ENCODE measurements at places on chromosomes 11 and 22.

DNA sequence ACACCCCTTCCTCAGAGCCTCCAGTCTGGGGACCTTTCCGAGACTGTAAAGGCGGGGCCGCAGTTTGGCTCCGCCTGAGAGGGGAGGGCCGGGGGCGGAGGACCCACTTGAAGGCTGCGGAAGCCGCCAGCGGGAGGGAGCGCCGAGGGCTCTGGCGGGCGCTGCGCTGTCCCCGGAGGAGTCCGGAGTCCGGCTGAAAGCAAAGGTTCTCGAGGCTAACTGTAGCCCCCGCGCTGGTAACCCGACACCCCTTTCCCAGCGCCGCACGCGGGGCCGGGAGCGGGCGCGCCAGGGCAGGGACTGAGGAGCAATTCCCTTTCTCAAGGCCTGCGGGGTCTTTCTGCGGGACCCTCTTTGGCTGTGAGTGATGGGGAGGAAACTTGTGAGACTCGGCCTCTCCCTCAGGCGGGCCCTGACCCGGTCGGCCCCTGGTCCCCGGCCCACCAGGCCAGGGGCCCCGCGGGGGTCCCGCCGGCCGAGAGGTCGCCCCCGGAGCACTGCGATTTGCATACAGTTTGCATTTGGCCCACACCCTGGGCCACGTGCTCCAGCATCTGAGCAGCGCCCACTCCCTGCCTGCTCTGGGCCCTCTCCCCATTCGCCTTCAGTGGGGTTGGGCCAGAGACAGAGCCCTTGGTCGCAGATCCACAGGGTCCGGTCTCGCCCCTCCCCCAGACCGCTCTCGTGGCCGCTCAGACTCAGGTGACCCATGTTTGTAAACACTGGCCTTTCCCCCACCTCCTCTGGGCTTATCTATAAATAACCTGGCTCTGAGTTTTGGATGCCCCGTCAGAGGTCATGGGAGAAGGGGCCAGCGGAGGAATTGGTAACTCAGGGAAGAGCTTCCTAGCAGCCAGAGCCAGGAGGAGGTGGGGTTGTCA lies 519 bp upstream of the ART5 start:
- H3K4me3 ChIP-seq, result peak overlapping the region; percentile 81
- H3K27ac ChIP-seq, result peak overlapping the region; percentile 99
- H3K36me3 ChIP-seq, result no peaks in the 10 kb centered on the region
- H3K4me1 ChIP-seq, result peaks cover 47% of the 10 kb centered on the region
- DNase-seq, result peak; percentile 96
- H3K27me3 ChIP-seq, result no peaks in the 10 kb centered on the region

DNA sequence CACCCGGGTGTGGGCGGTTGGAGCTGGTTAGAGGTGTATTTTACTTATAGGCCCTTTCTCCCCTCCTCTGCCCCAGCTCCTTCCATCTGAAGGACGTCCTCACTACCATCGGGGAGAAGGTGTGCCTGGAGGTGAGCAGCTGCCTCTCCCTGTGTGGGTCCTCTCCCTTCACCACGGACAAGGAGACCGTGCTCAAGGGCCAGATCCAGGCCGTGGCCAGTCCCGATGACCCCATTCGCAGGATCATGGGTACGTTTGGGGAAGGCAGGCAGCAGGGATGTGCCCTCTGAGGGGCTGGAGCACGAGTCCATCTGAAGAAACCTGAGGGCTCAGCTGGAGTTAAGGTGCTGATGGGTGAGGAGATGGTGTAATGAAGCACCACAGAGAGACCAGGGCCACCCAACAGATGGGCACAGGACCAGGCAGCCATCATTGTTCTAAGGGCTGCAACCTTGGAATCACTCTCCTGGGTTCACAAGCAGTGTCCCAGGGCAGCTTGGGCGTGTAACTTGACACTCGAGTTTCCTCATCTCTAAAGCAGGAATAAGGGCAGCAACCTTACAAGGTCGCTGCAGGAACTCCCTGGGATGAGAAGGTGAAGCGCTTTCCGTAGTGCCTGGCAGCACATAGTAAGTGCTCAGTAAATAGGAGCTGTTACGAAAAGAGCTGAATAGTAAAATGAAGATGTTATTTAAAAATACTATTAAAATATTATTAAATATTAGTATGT lies 29.4 kb downstream of the TCP11L1 start:
- no peak overlapping the region for H3K4me3 ChIP-seq
- no peaks in the 10 kb centered on the region for H3K27me3 ChIP-seq
- H3K36me3 ChIP-seq, result no peaks in the 10 kb centered on the region

DNA sequence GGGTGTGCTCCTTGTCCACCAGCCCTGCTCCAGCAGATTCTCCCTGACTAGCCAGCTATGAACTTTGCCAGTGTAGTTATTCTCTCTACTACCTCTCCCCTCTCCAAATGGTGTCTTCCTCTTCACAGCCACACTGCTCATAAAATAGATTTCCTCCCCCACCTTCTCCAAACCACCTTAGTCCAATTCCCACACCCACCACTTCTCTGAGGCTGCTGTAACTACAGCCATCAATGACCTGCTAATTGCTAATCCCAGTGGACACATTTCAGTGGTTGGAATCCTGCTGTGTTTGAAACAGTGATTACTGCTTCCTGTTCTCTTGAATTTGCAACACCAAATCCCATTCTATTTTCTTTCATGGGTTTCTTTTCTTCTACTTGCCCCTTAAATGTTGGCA lies 23.4 kb downstream of the SYT9 start:
- DNase-seq, result no peak
- H3K27ac ChIP-seq, result no peak overlapping the region
- H3K27me3 ChIP-seq, result no peaks in the 10 kb centered on the region
- H3K4me3 ChIP-seq, result no peak overlapping the region
- H3K4me1 ChIP-seq, result no peaks in the 10 kb centered on the region

- no peaks in the 10 kb centered on the region for H3K4me1 ChIP-seq
- H3K27ac ChIP-seq, result no peak overlapping the region
- no peaks in the 10 kb centered on the region for H3K27me3 ChIP-seq
- H3K4me3 ChIP-seq, result no peak overlapping the region
- no peak for DNase-seq
These were observed 87.1 kb upstream of the RAG2 start for GRCh38 chr11:36684840-36685801.

GRCh38 chr11:109378034-109378433 lies 44.0 kb upstream of the C11orf87 start:
- no peaks in the 10 kb centered on the region for H3K4me1 ChIP-seq
- no peaks in the 10 kb centered on the region for H3K27me3 ChIP-seq
- H3K4me3 ChIP-seq, result no peak overlapping the region

DNA sequence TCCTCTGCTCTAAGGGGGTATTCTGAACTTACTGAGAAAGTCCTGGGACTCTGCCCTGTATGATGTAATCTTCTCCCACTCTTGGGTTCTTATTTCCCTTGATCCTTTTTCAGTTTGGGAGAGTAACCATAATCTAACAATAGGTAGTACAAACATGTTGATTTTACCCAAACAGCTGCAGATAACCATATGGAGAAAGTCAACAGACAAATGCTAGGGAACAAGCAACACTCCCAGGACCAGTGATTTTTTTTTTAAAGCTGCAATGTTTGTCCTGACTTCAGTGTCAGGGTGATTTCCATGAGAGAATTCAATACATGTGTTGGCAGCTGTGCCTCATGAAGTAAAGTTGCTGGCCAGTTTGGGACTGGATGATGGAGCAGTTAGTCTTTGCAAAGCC lies 156.5 kb downstream of the FCHSD2 start:
- no peak for DNase-seq
- no peak overlapping the region for H3K27ac ChIP-seq
- H3K36me3 ChIP-seq, result peaks cover 7% of the 10 kb centered on the region
- H3K4me1 ChIP-seq, result peaks cover 17% of the 10 kb centered on the region
- no peak overlapping the region for H3K4me3 ChIP-seq

GRCh38 chr22:27075028-27075678 lies 417.8 kb downstream of the MIAT start:
- no peaks in the 10 kb centered on the region for H3K36me3 ChIP-seq
- no peak overlapping the region for H3K4me3 ChIP-seq
- H3K4me1 ChIP-seq, result no peaks in the 10 kb centered on the region
- peaks cover 55% of the 10 kb centered on the region for H3K27me3 ChIP-seq
- no peak overlapping the region for H3K27ac ChIP-seq

DNA sequence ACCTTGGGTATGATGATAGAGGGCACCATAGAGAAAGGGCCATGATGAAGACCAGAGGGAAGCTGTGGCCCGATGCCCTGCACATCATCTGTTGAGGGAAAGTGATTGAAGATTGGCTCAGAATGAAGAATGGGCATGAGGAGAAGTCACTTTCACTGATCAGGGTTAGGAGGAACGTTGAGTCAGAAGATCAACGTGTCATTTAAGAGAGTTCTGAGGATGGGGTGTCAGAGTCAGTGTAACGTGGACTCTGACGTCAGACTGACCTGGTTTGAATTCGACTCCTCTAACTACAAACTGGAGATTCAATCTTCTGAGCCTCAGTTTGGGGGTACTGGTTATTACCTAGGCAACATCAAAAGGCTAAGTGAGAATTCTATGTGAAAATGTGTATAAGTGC lies 352.6 kb downstream of the DDX10 start:
- H3K36me3 ChIP-seq, result no peaks in the 10 kb centered on the region
- no peak overlapping the region for H3K4me3 ChIP-seq
- no peak overlapping the region for H3K27ac ChIP-seq

DNA sequence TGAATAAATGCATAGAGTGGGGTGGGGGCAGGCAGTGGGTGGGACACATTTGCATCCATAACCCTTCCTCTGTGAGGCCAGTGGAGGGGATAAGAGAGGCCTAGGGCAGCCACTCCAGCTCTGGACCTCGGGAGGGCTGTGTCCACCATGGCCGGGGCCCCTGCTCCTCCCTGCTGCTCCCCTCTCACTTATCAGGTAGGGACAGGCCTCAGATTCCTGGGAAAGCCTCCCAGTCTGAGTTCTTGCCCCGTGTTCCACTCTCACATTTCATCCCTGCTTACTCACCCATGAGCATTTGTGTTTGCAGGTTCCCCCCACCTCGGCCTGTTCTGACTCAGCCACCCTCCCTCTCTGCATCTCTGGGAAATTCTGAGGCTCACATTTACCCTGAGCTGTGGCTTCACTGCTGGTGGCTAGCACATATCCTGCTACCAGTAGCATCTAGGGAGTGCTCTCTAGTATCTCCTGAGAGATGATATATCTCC lies 128.7 kb upstream of the TOP3B start:
- no peak for DNase-seq
- H3K36me3 ChIP-seq, result no peaks in the 10 kb centered on the region
- no peaks in the 10 kb centered on the region for H3K4me1 ChIP-seq

- no peaks in the 10 kb centered on the region for H3K27me3 ChIP-seq
- no peaks in the 10 kb centered on the region for H3K4me1 ChIP-seq
- H3K36me3 ChIP-seq, result no peaks in the 10 kb centered on the region
- no peak overlapping the region for H3K4me3 ChIP-seq
- DNase-seq, result no peak
These were observed 120.2 kb upstream of the TBCEL start for GRCh38 chr11:120903686-120904085.

GRCh38 chr11:13038366-13038765 lies 29.2 kb downstream of the RASSF10 start:
- H3K4me3 ChIP-seq, result no peak overlapping the region
- H3K4me1 ChIP-seq, result no peaks in the 10 kb centered on the region
- H3K27ac ChIP-seq, result no peak overlapping the region
- no peaks in the 10 kb centered on the region for H3K27me3 ChIP-seq
- no peak for DNase-seq

- DNase-seq, result no peak
- no peaks in the 10 kb centered on the region for H3K27me3 ChIP-seq
- no peaks in the 10 kb centered on the region for H3K4me1 ChIP-seq
- no peaks in the 10 kb centered on the region for H3K36me3 ChIP-seq
These were observed 321.0 kb downstream of the TBC1D22A start for GRCh38 chr22:47083379-47083986.

GRCh38 chr11:92383430-92383829 lies 158.8 kb downstream of the FAT3 start:
- H3K36me3 ChIP-seq, result no peaks in the 10 kb centered on the region
- H3K27ac ChIP-seq, result no peak overlapping the region
- DNase-seq, result no peak
- H3K27me3 ChIP-seq, result no peaks in the 10 kb centered on the region
- H3K4me3 ChIP-seq, result no peak overlapping the region

DNA sequence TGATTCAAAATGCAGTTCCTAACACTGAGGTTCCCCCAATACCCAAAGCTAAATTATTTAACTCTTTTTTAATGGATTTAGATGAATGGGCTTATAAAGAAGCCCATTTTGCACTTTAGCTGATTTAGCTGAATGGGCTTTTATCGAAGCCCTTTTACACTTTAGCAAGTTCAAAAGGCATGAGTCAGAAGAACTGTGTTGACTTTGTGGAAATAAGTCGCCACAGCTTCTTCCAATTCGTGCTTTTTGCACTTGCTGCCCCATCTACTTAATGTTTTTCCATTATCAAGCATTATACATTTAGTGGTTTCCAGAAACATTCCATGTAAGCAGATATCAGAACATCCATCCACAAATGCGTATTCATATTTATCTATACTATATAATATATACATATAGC lies 20.5 kb upstream of the GRIA4 start:
- H3K4me1 ChIP-seq, result no peaks in the 10 kb centered on the region
- no peak for DNase-seq
- H3K27ac ChIP-seq, result no peak overlapping the region
- H3K4me3 ChIP-seq, result no peak overlapping the region

- H3K4me1 ChIP-seq, result no peaks in the 10 kb centered on the region
- no peak overlapping the region for H3K27ac ChIP-seq
- DNase-seq, result no peak
- no peak overlapping the region for H3K4me3 ChIP-seq
- H3K36me3 ChIP-seq, result peaks cover 60% of the 10 kb centered on the region
- H3K27me3 ChIP-seq, result no peaks in the 10 kb centered on the region
These were observed 12.0 kb downstream of the PRMT3 start for GRCh38 chr11:20399498-20399897.

DNA sequence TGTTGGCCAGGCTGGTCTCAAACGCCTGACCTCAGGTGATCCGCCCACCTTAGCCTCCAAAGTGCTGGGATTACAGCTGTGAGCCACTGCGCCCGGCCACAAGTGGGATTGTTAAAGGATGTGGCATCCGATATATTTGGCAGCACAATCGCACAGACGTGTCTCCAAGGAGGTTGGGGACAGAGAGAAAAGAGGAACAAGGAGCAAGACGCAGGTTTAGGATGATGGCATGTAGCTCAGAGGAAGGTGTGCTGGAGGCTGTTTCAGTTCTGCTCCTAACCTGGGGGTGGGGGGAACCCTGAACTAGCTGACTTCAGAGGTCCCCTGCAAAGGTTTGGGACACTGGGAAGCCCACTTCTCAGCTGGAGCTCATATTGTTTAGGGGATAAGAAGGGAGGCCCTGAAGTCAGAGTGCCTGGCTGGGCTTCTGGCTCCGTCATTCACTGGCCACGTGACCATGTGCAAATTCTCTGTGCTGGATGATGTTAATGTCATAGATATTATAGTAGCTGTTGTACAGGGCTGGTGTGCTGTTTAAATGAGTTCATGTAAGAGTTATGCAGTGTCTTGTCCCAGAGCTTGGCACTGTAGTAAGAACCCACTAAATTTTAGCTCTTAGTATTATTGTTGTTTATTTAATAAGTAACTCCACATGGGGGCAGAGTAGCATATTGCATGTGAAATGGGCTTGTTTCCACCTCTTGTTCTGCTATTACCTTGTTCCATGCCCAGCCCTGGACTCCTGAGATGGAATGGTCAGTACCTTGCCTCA lies 129.7 kb downstream of the ST3GAL4 start:
- H3K27ac ChIP-seq, result no peak overlapping the region
- DNase-seq, result no peak
- no peaks in the 10 kb centered on the region for H3K27me3 ChIP-seq
- no peaks in the 10 kb centered on the region for H3K4me1 ChIP-seq
- no peak overlapping the region for H3K4me3 ChIP-seq
- H3K36me3 ChIP-seq, result no peaks in the 10 kb centered on the region

GRCh38 chr22:49735411-49735900 lies 92.2 kb downstream of the BRD1 start:
- no peaks in the 10 kb centered on the region for H3K36me3 ChIP-seq
- H3K4me1 ChIP-seq, result no peaks in the 10 kb centered on the region
- no peak overlapping the region for H3K4me3 ChIP-seq
- peaks cover 11% of the 10 kb centered on the region for H3K27me3 ChIP-seq
- no peak for DNase-seq
- H3K27ac ChIP-seq, result no peak overlapping the region
